Kidney epithelial cell (primary cell): ENCODE measurements at places on chromosomes 7 and 10.

GRCh38 chr10:2898509-2898860 is 168.9 kb upstream of the PFKP start:
- DNase-seq = no peak

DNA sequence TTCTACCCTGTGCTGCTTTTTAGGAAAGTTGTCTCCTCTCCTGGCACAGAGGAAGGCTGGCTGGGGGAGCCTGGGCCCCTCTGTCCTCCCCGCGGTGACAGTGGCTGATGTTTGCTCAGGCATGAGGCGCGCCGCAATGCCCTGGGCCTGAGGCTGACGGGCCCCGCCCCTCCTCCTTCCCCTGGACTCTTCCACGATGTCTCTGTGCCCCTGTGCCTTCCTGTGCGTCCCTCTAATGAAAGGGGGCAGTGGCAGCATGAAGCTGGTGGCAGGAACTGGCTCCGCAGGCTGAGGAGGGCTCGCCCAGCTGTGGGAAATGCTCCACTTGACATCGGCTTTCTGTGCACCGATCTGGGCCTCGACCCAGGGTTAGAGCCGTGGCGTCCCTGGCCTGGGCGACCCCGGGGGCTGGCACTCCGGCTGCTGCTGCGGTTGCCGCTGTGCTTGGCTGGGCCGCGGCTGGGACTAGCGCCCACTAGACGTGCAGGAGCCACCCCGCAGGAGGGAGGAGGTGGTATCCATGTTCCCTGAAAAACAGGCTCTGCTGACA is 67.9 kb downstream of the ZNF680 start:
- DNase-seq = no peak

GRCh38 chr10:75401569-75402485 is at the start of gene ZNF503:
Gene ZNF503, minus strand, starts transcription at chr10:75401764. Its CDS starts 345 bp downstream, at chr10:75401419.
- peak; percentile 83 for DNase-seq

DNA sequence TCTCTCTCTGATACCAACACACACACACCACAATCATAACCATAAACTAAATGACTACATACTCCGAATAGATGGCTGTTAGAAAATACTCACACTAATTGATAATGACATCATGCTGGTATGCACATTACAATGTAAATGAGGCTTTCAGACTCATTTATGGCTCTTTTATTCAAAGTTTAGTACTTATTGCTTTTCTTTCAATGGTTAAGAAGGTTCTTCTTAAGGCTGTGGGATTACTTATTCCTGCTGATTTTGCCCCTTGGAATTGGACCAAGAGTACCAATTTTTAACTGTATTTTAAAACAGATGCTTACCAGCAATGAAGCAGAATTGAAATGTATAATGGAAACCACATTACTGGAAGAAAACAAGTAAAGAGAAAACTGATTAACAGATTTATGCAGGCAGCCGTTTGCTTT is 20.6 kb upstream of the CABCOCO1 start:
- no peak for DNase-seq

DNA sequence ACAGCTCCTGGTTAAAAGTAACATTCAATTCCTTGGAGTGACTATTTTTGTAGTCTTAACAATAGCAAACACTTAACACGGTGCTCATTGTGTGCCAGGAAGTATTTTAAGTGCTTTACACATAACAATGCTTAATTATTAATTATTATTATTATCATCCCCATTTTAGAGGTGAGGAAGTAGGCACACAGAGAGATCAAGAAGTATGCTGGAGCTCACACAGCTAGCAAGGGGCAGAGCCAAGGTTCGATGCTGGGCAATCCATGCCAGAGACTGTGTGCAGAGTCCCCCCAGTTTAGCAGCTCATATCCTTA is 48.2 kb upstream of the SMNDC1 start:
- DNase-seq = no peak

DNA sequence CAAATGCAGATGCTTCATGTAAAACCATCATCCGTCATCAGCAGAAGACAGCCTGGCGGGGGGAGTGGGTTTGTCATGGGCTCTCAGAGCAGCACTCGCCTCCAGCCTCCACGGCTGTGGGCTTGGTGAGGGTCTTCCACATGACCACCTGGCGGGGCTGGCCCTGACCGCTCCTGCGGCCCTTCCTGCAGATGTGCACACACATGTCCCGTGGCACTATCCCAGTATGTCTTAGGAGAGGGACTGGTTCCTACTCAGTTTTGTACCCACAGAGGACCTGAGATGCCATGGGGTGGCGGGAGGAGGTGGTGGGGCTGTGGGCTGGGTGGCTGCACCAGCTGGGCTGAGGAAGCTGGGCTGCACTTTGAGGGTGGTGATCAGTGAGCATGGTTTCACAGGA is 4.7 kb downstream of the IDI2 start:
- DNase-seq = no peak

DNA sequence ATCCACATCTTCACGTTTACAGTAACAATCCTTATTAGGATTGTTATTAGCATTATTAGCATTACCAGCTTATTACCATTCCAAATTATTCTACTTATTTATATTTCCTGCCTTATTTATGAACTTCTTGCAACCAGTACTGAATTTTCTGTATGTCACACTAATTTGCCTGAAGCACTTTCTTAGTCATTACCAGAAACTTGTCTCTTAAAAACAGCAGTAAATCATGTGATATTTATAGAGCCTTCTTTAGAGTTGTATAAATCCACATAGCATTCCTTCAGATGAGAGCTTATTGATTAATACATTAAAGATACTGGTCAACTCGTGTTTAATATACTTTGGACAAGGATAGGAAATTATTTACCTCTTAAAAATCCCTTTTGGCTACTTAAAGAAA is 618.6 kb downstream of the SUGCT start:
- no peak for DNase-seq

DNA sequence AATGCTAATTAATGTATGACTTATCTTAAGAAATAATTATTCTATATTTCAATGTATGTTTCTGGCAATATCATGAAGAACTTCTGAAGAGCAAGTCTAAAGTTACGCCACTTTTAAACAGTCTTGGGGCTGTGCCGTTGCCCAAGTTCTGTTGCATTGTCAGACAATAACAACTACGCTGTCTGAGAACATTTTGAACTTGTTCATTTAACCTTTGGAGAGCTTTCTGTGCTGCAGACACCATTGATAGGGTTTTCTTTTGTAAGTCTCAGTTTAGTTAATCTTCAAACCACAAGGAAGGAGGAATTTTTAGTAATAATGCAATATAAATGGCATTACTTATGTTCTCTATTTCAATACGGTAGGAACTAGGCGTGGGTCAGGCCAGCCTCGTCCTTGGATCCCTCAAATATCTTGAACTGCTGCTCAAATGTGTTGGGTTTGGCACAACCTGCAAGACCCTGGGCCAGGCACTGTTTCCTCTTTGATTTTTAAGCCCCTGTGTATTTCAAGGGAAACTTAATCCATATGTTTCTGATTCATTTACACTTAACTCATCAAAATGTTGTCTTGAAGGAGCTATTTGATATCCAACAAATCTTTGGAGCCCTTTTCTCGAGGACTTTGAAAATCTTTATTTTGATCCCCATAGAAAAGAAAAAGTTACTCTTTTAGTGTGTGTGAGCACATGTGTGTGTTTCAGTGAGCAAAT is 215.5 kb downstream of the INHBA start:
- no peak for DNase-seq

DNA sequence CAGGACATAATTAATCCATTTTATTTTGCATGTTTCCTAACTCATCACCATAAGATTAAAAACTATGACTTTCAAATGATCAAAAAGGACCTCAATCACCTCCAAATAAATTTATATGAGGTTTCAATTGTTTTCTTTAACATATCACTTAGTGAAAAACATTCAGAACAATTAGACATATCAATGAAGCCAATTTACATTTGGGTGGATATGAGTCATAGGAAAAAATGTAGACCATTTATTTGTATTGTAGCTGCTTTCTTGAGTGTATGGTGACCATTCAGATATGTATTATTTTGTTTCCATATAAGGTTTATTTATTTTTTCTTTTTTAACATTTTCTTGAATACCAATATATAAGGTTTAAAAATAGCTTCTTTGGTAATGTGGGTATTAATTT is 13.3 kb upstream of the EXOC6 start:
- no peak for DNase-seq

GRCh38 chr10:72688208-72688651 is 3.7 kb upstream of the MCU start:
- DNase-seq = peak; percentile 96

- DNase-seq = no peak
Measured at GRCh38 chr7:141590666-141591065, 39.5 kb downstream of the AGK start.

DNA sequence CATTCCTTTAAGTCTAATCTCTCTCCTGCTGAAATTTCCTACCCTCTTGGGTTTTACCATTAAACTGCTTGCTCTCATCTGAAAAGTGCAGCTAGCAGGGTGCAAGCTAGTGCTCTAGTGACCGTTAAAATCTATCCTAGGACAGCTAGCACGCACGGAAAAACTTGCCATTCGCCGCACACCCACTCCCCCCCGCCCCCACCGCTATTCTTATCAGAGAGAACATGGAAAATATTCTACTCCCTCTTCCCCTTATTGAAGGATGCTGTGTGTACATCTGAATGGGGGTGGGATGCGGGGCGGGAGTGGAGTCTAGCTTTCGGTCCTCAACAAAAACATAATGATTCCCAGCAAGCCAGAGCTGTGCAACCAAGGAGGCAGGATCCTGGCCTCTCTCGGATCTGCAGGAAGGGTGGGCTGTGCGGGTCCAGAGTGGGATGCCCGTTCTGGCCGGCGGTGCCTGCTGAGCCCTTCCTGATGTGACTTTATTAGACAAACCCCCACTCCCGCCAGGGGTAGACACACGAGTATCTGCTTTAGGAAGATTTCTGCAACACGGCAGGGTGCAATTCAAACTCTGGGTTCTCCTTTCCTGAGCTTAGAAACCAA is 1.1 kb upstream of the ADRA2A start:
- DNase-seq = no peak

GRCh38 chr10:44392420-44392819 is 7.5 kb upstream of the CXCL12 start:
- no peak for DNase-seq

- DNase-seq = no peak
Measured at GRCh38 chr7:7370076-7370475, 165.6 kb downstream of the COL28A1 start.

- no peak for DNase-seq
Measured at GRCh38 chr10:63781226-63781625, 260.0 kb downstream of the REEP3 start.

- no peak for DNase-seq
Measured at GRCh38 chr10:80518143-80518806, 19.4 kb upstream of the SH2D4B start.

DNA sequence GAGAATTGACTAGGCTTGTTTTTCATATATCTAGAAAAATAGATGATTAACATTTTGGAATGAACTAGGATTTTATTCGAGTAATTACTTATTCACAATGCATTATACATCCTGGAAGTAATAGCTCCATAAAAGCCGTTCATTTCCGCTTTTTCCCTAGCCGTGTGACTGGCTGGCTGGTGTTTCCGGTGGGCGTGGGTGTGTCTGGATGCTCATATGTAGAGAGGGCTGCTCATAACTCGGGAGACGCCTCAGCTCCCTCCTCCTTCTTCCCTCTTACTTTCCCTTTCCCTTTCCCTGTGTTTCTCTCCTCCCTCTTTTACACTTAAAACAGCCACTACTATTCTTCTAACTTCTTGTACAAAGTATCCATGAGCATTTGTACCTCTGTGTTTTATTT is 187.7 kb upstream of the VSTM2A start:
- no peak for DNase-seq

DNA sequence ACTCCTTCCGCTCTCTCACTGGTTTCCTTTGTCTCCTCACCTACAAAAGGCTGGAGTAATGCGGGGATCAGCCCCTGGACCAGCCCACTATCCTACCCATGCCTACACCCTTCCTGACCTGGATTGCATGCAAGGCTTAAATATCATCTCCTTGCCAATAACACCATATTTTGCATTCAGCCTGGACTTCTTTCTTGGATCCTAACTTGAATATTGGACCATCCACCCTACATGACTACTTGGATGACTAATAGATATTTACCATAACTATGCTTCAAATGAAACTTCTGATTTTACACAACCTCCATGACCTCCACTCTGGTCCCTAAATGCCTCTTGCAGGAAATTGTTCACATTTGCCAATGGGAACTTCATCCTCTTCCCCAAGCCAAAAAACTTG is 188.3 kb upstream of the AKR1E2 start:
- DNase-seq = no peak

- no peak for DNase-seq
Measured at GRCh38 chr7:78143661-78144060, 345.1 kb downstream of the PHTF2 start.

- DNase-seq = no peak
Measured at GRCh38 chr7:57181281-57181680, 49.0 kb upstream of the ZNF479 start.

DNA sequence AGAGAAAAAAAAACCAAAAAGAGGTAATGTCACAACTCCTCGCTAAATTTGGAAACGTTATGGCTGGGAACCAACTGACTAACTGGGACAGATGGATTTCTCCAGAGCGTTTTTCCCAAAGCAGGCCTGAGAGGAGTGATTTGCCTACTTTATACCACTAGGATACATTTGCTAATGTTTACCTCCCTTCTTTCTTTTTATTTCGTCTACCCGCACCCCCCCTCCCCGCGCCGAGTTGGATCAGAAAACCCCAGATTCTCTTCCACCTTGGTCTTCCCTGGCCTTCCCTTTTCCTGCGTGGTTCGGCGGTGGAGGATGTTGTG is 7.2 kb downstream of the CPA2 start:
- no peak for DNase-seq

- DNase-seq = peak; percentile 67
Measured at GRCh38 chr10:62076891-62077290, 175.4 kb downstream of the ARID5B start.

DNA sequence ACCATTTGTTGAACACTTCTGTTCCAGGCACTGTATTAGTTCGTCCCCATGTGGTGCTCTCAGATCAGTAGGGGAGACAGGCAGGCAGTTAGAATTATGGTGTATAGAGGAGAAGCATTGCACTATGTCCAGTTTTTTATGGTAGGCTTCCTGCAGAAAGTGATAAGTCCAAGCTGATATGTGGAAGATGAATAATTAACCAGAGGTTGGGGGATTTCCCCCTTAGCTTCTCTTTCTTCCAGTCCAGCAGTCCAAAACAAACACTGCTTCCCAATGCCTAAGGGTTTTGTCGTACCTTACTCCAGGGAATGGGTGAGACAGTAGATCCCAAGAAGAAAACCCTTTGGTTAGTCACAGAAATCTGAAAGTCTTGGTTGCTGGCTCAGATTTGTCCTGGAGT is 19.2 kb downstream of the HIF1AN start:
- peak; percentile 51 for DNase-seq

- DNase-seq = no peak
Measured at GRCh38 chr7:5333121-5334045, 50.6 kb downstream of the SLC29A4 start.

DNA sequence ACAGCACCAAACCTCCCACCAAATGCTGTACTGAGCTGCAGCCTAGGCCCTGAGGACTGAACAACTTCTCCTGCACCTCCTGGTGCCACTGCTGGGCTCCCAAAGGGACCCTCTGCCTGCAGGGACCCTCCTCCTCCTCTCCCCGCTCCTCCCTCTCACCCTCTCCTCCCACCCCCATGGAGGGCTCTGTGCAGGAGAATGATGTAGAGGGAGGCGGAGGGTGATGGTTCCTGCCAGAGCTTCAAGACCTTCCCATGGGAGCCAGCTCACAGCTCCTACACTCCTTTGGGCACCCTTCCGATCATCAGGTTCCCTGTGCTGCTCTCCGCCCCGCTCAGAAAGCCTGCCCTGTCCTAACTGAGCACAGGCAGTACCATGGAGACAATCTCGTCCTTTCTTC is 97.7 kb downstream of the PRKAG2 start:
- DNase-seq = no peak
